ENCODE measurements at places on chromosomes 5 and 9.

- no peak for DNase-seq
Observed at GRCh38 chr9:107866711-107867311, 377.2 kb upstream of the KLF4 start.

- DNase-seq = no peak
Observed at GRCh38 chr5:61654876-61655275, 322.8 kb downstream of the ZSWIM6 start.

DNA sequence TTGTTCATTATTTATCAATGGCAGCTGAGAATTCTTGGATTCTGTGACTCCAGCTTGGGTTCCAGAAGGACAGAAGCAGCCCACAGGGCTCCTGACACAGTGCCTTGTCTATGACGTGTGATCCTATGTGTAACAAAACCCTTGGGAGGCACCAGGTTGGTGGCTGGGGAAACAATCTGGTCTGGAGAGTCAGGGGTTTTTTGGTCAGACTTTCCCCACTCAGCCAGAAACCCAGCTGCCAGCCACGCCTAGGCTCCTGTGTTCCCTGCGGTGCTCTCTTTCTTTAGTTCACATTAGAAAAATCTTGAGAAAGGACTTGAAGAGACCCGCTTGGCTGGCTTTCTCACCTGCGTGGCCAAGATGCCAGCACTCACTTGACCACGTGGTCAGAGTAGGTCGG, 15.5 kb upstream of the ZBED3 start:
- DNase-seq = no peak

- DNase-seq = no peak
Observed at GRCh38 chr9:88605512-88606362, 70.8 kb downstream of the NXNL2 start.

DNA sequence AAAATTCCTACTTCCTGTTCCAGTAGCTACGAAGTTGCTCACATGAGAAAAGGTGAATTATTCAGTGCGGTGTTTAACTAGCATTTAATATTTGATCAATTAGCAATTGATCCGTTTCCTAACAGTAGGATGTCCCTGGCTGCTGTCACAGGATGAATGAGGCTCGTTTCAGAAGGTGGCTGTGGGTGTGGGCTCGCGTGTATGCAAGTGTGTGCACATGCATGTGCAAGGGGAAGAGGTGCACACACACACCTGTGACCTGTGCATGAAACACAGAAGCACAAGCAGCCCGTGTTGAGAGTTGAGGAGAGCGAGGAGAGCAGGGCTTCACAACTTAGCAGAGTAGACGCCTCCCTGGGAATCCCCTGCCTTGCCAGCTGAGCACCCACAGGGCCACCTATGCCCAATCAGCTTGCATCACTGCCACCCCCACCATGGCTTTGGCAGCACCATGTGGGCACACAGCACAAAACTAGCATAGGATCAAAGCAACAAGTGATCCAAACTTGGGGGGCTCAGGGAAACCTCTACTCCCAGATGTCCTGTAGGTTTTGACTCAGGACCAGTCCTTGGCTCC, 107.2 kb downstream of the C5orf15 start:
- no peak for DNase-seq

GRCh38 chr5:72618708-72619107, 111.5 kb upstream of the ZNF366 start:
- DNase-seq = no peak

GRCh38 chr5:42235837-42236236, 187.4 kb upstream of the GHR start:
- DNase-seq = no peak

GRCh38 chr5:179827680-179828079, 7.0 kb downstream of the SQSTM1 start:
- DNase-seq = peak; percentile 63

DNA sequence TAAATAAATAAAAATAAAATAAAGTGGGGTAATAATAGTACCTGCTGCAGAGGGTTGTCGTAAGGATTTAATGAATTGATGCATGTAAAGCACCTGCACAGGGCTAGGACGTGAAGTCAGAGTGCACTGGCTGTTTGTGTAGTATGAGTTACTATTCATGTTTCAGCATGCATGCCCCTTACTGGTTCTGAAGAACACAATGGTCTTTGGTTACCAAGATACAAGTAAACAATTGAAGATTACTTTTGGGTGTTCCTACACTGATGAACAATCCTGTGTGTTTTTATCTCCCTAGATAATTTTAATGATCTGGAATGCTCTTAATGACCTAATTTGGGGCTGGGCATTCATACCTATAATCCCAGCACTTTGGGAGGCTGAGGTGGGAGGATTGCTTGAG, 23.2 kb upstream of the PRRC2B start:
- no peak for DNase-seq

DNA sequence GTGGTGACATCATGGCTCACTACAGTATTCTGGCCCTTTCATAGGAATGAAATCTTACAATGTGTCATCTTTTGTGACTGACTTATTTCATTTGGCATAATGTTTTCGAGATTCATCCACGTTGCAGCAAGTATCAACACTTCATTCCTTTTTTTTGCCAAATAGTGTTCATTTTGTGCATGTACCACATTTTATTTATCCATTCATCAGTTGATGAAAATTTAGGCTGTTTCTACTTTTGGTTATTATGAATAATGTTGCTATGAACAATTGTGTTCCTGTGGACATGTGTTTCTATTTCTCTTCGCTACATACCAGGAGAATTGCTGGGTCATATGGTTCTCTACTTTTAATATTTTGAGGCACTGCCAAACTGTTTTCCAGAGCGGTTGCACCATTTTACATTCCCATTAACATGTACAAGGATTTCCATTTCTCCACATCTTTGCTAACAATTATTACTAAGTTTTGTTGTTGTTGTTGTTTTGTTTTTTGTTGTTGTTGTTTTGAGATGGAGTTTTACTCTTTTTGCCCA, 43.5 kb downstream of the RMI1 start:
- DNase-seq = no peak

GRCh38 chr5:122322801-122323548, 10.9 kb downstream of the SNCAIP start:
- no peak for DNase-seq

- no peak for DNase-seq
Observed at GRCh38 chr5:142508591-142508990, 177.3 kb downstream of the FGF1 start.

- no peak for DNase-seq
Observed at GRCh38 chr9:121662891-121663580, 11.6 kb downstream of the DAB2IP start.

- DNase-seq = no peak
Observed at GRCh38 chr5:81830596-81830995, 79.7 kb upstream of the SSBP2 start.

DNA sequence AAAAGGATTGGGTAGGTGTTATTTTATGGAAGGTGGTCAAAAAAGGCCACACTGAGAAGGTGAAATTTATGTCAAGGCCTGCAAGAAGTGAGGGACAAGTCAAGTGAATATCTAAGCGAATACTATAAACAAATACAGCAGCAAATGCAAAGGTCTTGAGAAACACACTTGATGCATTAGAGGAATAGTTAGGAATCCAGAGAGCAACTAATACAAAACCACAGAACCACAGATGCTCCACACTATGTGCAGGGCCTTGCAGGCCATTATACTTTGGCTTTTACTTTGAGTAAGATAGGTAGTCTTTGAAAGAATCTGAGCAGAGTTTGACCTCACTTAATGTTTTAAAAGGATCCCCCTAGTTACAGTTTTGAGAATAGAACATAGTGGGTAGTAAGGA, 4.6 kb downstream of the ZNF622 start:
- DNase-seq = no peak

All from stimulated activated CD8-positive, alpha-beta memory T cell treated with anti-CD3 and anti-CD28 coated beads, Interleukin-7, amount 100 ng/mL, for 48 hours (primary cell).